ENCODE measurements at places on chromosomes 12 and 14. TPM values are rescaled to one million over a fixed set of nuclear protein-coding genes. Genes with fewer than 3 reads are reported as not detected.
A peak's percentile ranks its signal among the peaks of the same experiment; 100 is the strongest.

GRCh38 chr14:93897476-93897845, 29.7 kb upstream of the FAM181A start:
- no peaks in the 10 kb centered on the region for H3K4me1 ChIP-seq
- no peaks in the 10 kb centered on the region for H3K36me3 ChIP-seq
- H3K27me3 ChIP-seq: peaks cover 83% of the 10 kb centered on the region
- no peak overlapping the region for H3K4me3 ChIP-seq
- H3K27ac ChIP-seq: no peak overlapping the region

FZD10 gene
- total RNA-seq: not detected

DNA sequence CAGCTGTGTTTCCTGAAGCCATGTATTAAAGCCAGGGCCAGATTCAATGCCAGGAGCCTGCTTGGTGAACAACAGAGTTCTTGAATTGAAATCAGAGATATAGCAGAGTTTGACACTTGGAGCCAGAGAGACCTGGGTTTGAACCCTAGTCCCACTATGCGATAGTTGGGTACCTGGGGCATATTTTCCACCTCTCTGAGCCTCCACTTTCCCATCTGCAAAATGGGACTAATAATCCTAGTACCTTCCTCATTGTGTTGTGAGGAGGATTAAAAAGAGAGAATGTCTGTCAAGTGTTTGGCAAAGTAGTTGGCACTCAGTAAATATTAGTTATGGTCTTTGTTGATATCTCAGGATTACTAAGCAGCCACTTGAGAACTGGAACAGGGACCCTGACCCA, 6.0 kb upstream of the HRK start:
- no peaks in the 10 kb centered on the region for H3K36me3 ChIP-seq
- no peaks in the 10 kb centered on the region for H3K4me1 ChIP-seq
- no peak overlapping the region for H3K4me3 ChIP-seq
- H3K27ac ChIP-seq: no peak overlapping the region

DNA sequence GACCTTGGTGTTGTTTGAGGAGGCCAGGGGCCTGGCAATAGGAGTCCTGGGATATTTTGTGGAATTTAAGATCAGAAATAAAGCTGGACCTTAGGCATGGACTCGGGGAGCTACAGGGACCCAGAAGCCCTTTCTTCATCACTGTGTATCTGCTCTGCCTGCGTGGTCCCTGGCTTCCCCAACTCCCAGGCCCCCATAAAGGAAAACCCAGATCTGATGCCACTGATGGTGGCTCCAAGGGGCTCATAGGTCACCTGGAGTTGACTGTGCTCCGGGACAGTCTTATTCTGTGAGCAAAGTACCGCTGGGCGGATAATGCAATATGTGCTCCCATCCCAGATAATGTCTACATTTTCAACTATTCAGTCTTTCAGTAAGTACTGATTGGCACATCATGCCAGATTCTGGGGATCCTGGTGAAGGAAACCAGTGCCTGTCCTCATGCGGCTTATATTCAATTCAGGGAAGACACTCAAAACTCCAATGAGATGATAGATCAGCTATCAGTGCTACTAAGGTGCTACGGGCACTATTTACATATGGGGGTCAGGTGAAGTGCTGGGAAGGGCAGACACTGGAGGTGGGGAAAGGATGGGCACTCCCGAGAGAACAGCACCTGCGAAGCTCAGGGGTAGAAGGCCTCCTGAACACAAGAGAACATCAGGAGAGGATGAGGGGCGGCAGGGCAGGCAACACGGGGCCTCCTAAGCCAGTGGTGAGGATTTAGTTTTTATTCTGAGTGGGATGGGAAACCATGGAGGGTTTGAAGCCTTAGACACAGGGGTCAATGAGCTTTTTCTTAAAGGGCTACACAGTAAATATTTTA, 5.5 kb upstream of the SELPLG start:
- H3K27me3 ChIP-seq: no peaks in the 10 kb centered on the region
- H3K4me3 ChIP-seq: no peak overlapping the region
- H3K36me3 ChIP-seq: peaks cover 38% of the 10 kb centered on the region
- DNase-seq: no peak
- H3K4me1 ChIP-seq: peaks cover 18% of the 10 kb centered on the region

- H3K4me1 ChIP-seq: peaks cover 30% of the 10 kb centered on the region
- no peak for DNase-seq
- peaks cover 6% of the 10 kb centered on the region for H3K36me3 ChIP-seq
- H3K27ac ChIP-seq: no peak overlapping the region
- no peak overlapping the region for H3K4me3 ChIP-seq
Measured at GRCh38 chr12:46494424-46494823, 121.9 kb upstream of the SLC38A2 start.

DNA sequence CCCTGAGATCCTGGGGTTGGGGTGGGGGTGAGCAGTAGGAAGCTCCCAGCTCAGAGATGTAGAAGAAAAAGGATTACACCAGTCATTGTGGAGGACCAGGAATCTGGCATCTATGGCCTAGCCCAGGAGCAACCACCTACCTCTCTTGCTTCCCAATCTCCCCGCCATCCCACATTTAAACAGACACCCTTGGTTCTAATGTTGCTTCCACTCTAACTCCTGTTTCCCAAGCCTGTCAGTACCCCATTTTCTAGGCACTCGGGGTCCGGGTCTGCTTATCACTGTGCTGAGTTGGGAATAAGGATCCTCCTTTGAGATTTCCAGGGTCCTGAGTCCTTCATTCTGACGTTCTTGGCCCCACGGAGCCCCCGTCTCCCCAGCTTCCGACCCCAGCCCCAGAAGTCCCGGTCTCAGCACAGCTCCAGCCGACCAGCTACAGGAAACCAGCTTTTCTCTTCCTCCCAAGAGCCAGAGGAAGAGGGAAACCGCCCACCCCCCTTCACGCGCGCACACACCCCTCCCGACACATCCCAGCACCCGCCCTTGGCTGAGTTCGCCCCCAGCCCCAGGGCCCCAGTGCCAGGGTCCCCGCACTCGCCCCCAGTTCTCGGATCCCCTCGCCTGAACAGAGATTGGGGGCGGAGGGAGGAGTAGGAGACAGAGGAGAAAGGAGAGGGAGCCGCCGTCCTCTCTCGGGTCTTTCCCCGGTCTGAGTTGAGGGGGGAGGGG, 1.2 kb downstream of the ITGA5 start:
- no peak for DNase-seq
- H3K36me3 ChIP-seq: peaks cover 16% of the 10 kb centered on the region
- no peak overlapping the region for H3K27ac ChIP-seq
- peak overlapping the region; percentile 82 for H3K4me3 ChIP-seq

- no peak for DNase-seq
- no peak overlapping the region for H3K4me3 ChIP-seq
- no peaks in the 10 kb centered on the region for H3K36me3 ChIP-seq
- H3K27ac ChIP-seq: no peak overlapping the region
- peaks cover 9% of the 10 kb centered on the region for H3K4me1 ChIP-seq
- peaks cover 82% of the 10 kb centered on the region for H3K27me3 ChIP-seq
Measured at GRCh38 chr12:52655251-52655650, 3.2 kb upstream of the KRT2 start.

PRMT5 gene
- total RNA-seq: 113 TPM

- H3K27me3 ChIP-seq: no peaks in the 10 kb centered on the region
- no peak overlapping the region for H3K27ac ChIP-seq
- no peak overlapping the region for H3K4me3 ChIP-seq
- DNase-seq: no peak
- H3K4me1 ChIP-seq: no peaks in the 10 kb centered on the region
Measured at GRCh38 chr14:74821267-74821915, 54.6 kb downstream of the PROX2 start.

CABP1 gene
- total RNA-seq: 0.14 TPM

SIX6 gene
- total RNA-seq: not detected

PLEKHG7 gene
- total RNA-seq: 2.5 TPM

KICS2 gene
- 18.3 TPM for total RNA-seq

DNA sequence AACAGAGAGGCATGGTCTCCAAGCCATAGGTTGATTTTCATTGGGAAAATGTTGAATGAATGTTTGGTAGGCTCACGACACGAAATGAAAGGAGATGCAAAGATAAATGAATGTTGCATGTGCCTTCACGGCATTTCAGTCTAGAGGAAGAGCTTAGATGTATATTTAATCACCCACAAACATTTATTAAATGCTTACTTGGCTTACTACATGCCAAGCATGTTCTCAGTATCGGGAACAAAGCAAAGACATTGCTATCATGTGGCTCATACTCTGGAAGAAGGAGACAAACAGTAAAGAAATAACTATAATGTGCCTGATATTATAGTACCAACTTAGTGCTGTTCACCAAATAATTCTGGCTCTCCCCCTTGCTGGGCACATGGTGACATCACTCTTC, 133.5 kb downstream of the LLPH start:
- no peak overlapping the region for H3K4me3 ChIP-seq
- no peaks in the 10 kb centered on the region for H3K4me1 ChIP-seq
- DNase-seq: no peak
- no peak overlapping the region for H3K27ac ChIP-seq
- H3K27me3 ChIP-seq: no peaks in the 10 kb centered on the region
- no peaks in the 10 kb centered on the region for H3K36me3 ChIP-seq

SIRT4 gene
- total RNA-seq: 1.6 TPM

GRCh38 chr12:99436584-99436983, 211.0 kb upstream of the GARIN6 start:
- no peaks in the 10 kb centered on the region for H3K27me3 ChIP-seq
- no peak overlapping the region for H3K4me3 ChIP-seq
- no peak for DNase-seq

RARG gene
- 36.7 TPM for total RNA-seq

- no peaks in the 10 kb centered on the region for H3K36me3 ChIP-seq
- H3K4me1 ChIP-seq: no peaks in the 10 kb centered on the region
- H3K27ac ChIP-seq: no peak overlapping the region
- DNase-seq: no peak
- no peak overlapping the region for H3K4me3 ChIP-seq
Measured at GRCh38 chr12:121610239-121611149, 15.8 kb upstream of the ORAI1 start.

DNA sequence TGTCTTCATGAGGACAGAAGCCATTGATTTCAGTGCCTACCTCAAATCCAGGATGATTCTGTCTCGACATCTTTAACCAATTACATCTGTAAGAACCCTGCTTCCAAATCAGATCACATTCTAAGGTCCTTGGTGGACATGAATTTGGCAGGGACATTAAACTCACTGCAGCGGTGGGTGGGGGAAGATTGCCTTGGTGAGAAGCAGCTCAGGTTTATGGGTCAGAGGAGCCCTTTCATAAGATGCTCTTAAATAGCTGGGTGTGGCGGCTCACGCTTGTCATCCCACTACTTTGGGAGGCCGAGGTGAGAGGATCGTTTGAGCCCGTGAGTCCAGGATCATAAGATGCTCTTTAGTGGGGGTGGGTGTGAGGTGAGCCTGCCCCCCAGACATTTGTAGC, 42.9 kb downstream of the ELK3 start:
- no peak for DNase-seq
- no peaks in the 10 kb centered on the region for H3K27me3 ChIP-seq
- H3K36me3 ChIP-seq: no peaks in the 10 kb centered on the region

DNA sequence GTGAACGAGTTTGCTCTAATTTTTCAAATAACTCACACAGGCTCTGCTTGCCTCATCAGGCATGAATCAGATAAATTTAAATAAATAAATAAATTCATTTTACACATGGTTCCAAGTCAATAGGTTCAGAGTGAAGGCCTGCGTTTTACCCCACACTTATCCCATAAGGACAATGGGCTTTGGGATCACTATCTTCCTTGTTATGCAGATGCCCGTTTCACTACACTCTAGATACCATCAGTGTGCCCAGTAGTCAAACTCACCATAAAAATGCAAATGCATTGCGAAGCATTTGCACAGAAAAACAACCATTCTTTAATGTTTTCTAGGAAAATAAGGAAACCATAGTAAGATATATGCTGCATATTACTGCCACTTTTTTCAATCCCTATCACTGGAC, 155.9 kb upstream of the CCDC196 start:
- no peaks in the 10 kb centered on the region for H3K4me1 ChIP-seq
- no peak overlapping the region for H3K4me3 ChIP-seq
- peaks cover 13% of the 10 kb centered on the region for H3K27me3 ChIP-seq
- H3K36me3 ChIP-seq: no peaks in the 10 kb centered on the region
- DNase-seq: no peak

SDS gene
- total RNA-seq: 0.26 TPM

DNA sequence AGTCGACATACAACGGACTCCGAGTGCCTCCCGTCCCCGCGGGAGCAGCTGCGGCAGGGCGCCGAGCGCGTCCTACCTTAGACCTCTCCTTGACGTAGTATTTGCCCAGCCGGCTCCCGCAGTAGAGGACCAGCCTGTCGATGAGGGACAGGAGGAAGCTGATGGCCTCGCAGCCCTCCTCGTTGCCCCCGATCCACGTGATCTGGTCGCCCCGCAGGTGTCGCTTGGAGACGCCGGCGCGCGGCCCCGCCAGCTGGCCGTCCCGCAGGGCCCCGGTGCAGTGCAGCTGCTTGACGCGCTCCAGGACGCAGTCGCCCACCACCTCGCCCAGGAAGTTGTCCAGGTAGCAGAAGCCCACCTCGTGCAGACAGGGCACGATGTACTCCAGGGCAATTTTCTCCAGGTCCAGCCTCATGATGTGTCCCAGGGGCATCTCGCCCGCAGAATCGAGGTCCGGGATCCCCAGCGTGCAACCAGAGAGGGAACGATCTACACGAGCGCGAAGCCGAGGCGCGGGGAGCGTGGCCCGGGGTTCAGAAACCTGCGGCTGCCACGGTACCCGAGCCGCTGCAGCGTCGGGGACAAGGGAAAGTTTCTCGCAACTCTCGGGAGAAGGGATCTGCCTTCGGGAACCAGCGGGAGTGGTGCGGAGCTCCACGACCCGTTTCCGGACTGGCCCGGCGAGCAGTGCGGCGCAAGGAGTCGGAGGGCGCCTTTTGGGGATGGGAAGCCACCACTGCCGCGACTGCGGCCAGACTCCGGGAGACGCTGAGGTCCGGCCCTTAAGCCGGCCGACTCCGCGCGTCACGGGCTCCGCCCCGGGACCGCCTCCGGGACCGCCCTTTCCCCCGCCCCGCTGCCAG, at the start of gene EGLN3:
Gene EGLN3 (minus strand): TSS at position 755 of the 863 bp plus-strand sequence. CDS start 322 bp downstream, at position 433.
- H3K4me3 ChIP-seq: peak within 1 kb of the TSS; percentile 97
- H3K27ac ChIP-seq: peak within 1 kb of the TSS; percentile 78
- peaks cover 8% of the 10 kb centered on the region for H3K4me1 ChIP-seq
- peaks cover 34% of the 10 kb centered on the region for H3K27me3 ChIP-seq
- DNase-seq: peak; percentile 90

TMEM116 gene
- total RNA-seq: 13.0 TPM

- no peak overlapping the region for H3K27ac ChIP-seq
- DNase-seq: no peak
- H3K36me3 ChIP-seq: no peaks in the 10 kb centered on the region
- H3K4me1 ChIP-seq: no peaks in the 10 kb centered on the region
Measured at GRCh38 chr14:98704441-98704840, 567.6 kb downstream of the BCL11B start.

DNA sequence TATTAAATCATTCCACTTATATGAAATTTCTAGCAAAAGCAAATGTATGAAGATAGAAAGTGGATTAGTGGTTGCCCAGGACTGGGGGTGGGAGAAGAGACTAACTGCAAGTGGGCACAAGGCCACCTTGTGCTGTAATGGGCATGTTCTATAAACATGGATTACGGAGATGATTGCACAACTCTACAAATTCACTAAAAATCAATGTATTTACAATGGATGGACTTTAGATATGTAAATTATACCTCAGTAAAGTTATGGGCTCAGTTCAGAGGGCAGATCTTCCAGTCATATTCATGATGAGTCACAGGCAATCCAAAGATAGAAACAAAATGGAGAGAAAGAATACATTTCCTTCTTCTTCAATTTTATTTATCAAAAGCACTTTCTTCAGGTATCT, 173.9 kb downstream of the NDUFA12 start:
- H3K27ac ChIP-seq: peak overlapping the region; percentile 21
- no peaks in the 10 kb centered on the region for H3K27me3 ChIP-seq
- H3K36me3 ChIP-seq: no peaks in the 10 kb centered on the region
- DNase-seq: no peak

CDK2 gene
- 76.4 TPM for total RNA-seq

RASAL1 gene
- total RNA-seq: 85.9 TPM

MEG3 gene
- total RNA-seq: not detected

Data from Calu3 (cell line).